WTC11 (cell line): ENCODE measurements at places on chromosomes 6 and 20. TPM values are rescaled to one million over a fixed set of nuclear protein-coding genes. Genes with fewer than 3 reads are reported as not detected.

Gene OR12D3
- not detected in 3 replicates for total RNA-seq

Gene BEND6
- 1.3 to 1.8 TPM (median 1.5 TPM) in 3 replicates for total RNA-seq

Gene KIF6
- 0.53 to 0.92 TPM (median 0.57 TPM) in 3 replicates for total RNA-seq

DNA sequence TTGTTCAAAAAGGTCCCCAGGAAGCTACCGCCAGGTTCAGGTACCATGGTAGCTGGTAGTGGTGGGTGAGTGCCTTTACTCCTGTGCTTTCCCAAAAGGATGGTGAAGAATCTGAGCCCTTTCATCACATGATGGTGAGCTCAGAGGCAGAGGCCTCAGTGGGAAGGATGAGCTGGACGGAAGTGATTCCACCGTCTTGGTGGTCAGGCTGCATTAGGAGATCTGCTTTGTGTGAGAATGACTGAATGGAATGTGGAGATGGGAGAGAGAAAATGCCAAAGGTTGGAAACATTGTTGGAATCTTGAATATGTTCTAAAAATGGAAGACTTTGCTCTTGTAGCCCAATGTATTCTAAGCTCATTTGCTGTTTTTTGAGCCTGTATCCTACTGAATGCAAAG, 108.1 kb upstream of the SCP2D1 start:
- DNase-seq, result no peak

DNA sequence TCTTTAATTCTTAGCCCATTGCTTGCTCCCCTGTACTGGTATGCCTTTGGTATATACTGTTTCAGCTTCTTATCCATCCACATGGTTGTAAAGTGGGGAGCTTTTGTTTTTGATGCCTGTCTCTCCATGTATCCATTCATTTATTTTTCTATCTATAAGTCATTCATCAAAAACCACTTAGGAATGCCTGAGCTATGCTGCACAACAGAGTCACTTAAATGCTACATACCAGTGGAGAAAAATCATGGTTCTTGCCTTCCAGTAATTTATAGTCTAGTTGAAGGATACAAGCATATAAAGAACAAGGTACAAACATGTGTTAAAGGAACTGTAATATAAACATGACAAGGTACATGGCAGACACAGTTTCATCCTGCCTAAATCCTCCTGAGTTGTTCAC, 347.3 kb downstream of the NRN1 start:
- DNase-seq, result no peak

DNA sequence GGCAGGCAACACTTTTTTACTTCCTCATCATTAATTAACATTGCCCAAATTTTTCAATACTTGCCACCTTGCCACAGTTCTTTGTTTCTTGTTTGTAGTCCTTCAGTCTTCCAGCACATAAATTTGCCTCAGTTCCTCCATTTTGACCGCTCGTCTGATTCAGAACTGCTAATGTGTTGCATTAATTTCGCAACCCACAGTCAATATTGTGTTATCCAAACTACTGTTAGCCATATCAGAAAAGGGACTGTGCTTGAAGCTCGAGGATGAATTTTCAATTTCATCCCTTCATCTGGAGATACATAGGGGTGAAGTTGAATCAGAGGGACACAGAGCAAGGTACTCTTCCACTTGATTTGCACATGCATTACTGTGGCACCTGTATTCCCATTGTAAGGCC, 421.5 kb downstream of the CDKAL1 start:
- DNase-seq, result no peak

DNA sequence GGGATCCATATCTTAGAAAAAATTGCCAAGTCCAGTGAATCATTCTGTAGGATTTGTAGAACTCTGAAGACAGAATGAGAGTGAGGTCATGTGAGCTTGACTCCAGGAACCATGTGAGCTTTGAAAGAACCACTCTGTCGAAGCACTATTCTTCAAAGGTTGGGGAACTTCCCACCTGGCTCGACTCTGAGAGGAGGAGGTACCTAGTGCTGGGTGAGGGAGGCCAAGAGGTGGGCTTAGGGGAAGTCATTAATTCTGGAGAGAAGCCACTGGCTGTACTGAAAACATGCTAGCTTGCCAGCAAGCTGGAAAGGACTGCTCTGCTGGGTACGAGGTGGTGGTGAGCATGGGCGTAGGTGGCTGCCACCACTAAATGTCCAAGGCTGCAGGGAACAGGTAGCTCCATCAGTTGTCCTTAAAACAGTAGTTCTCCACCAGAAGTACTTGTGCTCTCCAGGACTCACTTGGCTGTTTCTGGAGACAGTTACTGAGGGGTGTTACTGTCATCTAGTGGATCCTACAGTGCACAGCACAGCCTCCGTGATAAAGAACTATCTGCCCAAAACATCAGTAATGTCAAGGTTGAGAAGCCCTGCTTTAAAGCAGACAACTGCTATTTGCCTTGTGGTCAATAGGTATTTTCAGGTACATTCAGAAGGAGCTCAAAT, 34.7 kb upstream of the SYNJ2 start:
- no peak for DNase-seq

GRCh38 chr20:1299522-1299921, 29.4 kb downstream of the SDCBP2 start:
- peak; percentile 79 for DNase-seq

DNA sequence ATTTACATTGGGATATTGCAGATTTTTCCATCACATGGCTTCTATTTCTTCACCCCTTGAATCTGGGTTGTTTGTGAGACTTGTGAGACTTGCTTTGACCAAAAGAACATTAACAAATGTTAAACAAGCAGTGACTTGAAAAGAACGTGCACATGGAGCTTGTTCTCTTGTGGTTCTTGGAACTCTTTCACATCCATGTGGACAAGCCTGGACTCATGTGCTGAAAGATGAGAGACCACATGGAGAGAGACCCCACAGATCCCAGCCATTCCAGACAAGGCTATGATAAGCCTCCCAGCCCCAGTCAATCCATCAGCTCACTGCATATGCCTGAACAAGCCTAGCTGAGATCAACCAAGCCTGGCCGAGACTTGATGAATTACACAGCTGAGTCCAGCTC, 1365.7 kb upstream of the GJE1 start:
- no peak for DNase-seq

DNA sequence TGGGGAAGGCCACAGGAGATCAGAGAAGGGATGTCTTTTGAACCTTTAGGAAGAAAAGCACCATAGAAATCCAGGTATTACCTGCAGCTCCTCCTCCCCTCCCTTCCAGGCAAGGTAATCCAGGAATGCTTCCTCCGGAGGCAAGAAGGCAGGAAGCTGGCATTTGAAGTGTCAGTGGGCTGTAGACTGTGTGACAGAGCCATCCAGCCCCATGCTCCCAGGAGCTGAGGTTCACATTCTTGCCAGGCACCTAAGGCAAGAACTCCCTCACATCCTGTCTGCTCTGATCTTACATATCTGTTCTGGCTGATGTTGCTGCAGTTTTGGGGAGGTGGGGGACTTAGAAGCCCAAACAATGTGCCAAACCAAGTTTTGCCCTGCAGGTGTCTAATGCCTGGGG, 27.8 kb upstream of the SCUBE3 start:
- DNase-seq, result no peak

DNA sequence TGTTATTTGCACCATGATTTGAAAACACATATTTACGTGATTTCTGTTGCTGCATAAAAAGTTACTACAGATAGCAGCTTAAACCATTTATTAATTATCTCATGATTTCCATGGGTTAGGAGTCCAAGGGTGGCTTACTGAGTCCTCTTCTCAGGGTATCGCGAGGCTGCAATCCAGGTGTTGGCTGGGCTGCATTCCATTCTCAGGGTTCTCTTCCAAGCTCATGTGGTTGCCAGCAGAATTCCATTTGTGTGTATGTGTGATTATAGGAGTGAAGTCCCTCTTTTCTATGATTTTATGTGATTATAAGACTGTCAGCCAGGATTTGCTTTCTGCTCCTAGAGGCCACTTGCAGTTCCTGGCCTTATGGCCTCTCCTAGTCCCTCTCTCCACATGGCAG, 135.1 kb downstream of the FAM83B start:
- no peak for DNase-seq

- no peak for DNase-seq
These were observed 801 bp downstream of the FBXL4 start for GRCh38 chr6:98946879-98947410.
